Head of caudate nucleus (tissue), 42 donors: ENCODE measurements at places on chromosomes 1 and 21.

DNA sequence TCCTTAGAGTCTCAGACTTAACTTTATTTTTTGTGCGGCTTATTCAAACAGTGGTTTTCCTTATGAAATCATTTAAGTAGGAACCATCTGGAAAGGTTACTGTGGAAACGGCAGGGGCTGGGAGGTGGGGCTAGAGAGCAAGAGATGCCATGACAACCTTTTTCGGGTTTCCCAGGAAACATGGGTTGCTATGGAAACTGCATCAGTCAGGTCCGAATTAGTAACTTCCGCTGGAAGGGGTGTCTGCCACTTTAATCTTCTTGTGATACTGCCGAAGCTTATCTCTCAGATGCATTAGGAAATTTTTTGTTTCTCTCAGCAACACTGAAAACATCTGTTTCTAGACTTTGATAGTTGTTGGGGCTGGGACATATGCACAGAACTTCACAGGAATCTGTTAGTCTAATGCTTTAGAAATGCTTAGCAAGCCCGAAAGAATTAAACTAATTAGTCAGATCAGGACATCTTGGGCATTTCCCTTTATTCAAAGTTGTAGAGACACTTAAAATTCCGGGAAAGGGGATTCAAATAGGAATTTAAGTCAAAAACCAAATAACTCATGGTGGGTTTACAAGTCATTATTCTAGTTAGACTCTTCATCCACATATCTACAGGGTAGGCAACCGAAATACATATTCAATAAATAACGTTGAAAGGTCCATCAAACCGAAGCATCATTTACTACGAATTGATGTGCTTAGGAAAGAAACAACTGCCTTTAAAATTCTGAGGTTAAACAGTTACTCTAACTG, 2.6 kb downstream of the KCNA3 start:
- peak; percentile 65 for DNase-seq

DNA sequence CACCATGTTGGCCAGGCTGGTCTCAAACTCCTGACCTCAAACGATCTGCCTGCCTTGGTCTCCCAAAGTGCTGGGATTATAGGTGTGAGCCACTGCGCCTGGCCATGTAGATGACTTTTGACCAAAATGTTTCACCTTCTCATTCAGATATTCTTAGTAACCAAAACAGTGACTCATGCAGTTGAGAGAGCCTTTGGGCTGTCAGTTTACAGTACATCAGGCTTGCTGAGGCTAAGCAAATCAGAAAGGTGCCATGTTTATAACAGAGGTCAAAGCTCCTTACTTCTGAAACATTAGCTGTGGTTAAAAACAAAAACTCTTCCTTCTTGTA, 21.0 kb downstream of the CNIH4 start:
- DNase-seq = no peak

DNA sequence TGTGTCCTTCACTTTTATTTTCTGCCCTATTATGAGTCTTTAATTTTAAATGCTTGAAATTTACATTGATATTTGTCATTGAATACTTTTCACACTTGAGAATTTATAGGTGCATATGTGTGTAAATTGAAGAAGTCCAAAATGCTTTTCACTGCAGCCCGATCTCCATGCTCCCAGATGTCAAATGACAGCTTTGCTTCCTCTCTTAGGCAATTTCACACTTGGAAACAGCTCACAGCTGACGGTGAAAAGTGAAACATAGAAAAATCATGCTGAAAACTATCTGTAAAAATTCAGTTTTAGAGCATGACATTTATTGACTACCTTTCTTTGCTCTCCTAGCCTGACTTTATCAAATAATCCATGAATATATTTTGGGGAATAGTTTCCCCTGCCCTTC, 196.0 kb downstream of the RPS6KC1 start:
- DNase-seq = no peak

DNA sequence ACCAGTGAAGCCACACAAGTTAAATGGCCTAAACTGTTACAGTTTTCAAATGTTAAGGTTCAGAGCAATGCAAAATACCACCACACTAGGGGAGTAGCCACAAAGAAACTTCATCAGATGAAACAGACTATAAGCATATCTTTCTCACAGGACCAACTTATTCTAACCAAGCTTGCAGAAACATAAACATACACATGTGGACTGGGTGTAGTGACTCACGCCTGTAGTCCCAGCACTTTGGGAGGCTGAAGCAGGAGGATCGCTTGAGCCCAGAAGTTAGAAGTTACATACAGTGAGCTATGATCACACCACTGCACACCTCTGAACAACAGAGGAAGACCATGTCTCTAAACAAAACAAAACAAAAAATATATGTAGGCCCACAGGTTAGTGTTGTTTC, 17.3 kb downstream of the WDR47 start:
- DNase-seq = no peak

DNA sequence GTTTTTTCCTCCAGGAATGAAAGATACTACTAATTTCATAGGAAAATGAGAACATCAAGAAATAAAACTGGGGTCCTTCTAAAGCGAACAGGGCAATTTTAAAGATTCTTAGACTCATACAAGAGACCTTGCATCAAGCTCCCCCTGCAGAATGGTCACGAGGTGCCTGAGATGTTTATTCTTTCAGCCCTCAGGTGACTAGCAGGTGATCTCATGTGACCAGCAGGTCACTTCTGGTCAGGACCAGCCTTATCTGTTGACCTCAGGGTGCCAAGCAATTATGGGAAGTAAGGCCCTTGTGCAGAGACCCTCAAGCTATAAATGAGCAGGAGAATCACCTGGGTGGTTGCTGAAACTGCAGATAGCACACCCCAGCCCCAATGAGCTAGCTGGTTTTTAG, 20.6 kb upstream of the TMEM51 start:
- no peak for DNase-seq

- DNase-seq = peak; percentile 15
Measured at GRCh38 chr1:11214698-11215380, 25.7 kb downstream of the ANGPTL7 start.
